ENCODE measurements at places on chromosomes 2 and 18.

- no peak for DNase-seq
Measured at GRCh38 chr2:60312618-60313017, 240.8 kb downstream of the BCL11A start.

- DNase-seq, result no peak
Measured at GRCh38 chr18:54268751-54269150, 566 bp upstream of the POLI start.

- DNase-seq, result no peak
Measured at GRCh38 chr18:70029163-70029562, 81.5 kb upstream of the CD226 start.

- DNase-seq, result no peak
Measured at GRCh38 chr18:74444104-74444503, 13.0 kb downstream of the DIPK1C start.

DNA sequence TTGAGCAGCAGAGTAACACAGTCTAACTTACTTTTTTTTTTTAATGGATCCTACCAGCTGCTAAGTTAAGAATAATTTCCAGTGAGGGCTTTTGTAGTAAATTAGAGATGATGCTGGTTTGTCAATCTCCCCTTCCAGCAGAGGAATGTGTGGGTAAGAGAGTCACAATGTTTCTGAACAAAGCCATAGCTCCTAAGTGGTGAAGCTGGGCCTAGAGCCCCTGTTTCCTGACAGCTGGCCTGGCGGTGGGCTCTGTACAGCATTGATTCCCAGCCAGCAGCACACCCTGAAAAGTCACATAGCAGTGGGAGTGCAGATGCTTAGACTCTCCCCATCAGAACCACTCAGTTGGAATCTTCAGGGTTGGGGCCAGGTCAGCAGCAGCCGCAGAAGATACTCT, 24.4 kb downstream of the CAPG start:
- no peak for DNase-seq

DNA sequence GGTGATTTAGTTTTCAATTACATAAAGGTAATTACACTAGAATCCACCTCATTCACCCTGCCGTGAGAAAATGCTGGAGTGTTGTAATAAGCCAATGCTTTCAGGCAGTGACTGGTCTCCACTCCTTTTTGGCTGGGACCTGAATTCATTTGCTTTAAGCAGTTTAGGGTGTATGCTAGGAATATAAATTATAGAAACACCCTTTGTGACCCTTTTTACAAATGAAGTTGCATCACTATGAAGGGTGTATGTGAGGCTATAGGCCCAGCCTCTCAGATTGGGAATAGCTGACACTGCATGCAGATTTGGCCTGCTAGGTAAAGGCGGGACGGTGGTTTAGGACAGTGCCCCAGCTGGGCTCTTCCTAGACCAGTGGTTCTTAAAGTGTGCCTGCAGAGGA, 50.8 kb upstream of the NFE2L2 start:
- no peak for DNase-seq

DNA sequence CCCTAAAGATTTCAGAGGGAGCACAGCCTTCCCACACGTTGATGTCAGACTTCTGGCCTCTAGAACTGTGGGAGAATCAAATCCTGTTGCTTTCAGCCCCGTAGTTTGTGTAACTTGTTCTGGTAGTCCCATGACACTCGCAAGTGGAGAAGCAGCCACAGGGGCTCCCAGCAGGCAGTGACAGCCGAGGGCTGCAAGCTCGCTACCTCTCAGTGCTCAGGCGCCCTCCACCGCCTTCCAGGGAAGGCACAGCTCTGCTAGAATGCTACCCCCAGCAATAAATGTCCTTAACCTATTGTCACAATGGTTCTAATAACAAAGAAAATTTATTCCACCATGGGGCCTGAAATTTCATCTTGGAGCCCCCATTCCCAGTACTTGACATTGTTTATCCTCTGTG, 143.1 kb upstream of the ZNF236 start:
- DNase-seq, result no peak

- DNase-seq, result peak; percentile 41
Measured at GRCh38 chr2:203675086-203675485, 31.4 kb upstream of the CD28 start.

DNA sequence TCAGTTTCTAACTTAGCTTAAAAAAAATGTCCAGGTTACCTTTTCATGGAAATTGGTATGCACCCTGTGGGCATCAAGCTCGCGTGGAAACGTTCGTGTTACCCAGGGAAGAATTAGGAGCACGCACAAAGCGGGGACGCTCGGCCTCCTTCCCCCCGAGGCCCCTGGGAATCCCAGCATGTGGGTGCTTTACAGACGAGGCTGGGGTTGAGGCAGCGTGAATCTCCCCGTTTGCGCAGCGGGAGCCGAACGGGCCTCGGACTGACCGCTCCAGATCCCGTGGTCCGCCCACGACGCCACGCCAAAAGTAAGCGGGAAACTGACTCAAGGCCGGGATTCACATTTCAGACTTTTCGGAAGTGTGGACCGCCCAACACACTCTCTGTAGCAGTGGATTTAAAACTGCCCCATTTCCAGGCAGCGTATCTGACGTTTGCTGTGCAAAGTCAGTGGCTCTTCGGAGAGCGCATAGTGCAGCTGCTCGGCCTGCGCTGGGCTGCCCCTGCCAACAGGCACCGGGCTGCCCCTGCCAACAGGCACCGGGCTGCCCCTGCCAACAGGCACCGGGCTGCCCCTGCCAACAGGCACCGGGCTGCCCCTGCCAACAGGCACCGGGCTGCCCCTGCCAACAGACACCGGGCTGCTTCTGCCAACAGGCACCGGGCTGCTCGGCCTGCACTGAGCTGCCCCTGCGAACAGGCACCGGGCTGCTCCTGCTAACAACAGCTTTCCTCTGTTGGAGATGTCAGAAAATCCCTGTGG, 49.7 kb downstream of the SH3YL1 start:
- no peak for DNase-seq

- no peak for DNase-seq
Measured at GRCh38 chr2:75192496-75192895, 6.8 kb downstream of the TACR1 start.

DNA sequence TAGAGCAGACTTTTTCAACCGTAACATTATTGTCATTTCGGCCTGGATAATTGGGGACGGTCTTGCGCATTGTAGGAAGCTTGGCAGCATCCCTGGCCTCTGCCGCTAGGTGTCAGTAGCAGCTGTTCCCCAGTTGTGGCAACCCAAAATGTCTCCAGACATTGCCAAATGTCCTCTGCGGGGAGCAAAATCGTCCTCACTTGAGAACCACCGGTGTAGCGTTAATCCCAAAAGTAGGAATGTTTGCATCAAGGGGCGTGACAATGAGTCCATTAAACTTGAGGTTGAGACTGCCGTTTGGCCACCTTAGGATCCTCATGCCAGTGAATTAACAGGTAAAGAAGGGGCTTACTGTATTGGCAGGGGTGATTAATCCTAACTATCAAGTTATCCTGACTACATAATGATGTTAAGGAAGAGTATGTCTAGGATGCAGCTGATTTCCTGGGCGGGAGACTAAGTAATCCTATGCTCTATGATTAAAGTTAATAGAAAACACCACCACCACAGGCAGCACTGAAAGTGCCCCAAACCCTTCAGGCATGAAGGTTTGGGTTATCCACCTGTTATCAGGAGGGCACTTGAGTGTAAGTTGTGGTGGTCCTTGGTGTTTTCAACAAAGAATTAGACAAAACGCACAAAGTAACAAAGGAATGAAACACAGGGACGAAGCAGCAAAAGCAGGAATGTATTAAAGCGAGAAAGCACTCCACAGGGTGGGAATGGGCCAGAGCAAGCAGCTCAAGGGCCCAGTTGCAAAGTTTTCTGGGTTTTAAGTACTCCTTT, 4.9 kb upstream of the ZC3H8 start:
- DNase-seq, result peak; percentile 63

DNA sequence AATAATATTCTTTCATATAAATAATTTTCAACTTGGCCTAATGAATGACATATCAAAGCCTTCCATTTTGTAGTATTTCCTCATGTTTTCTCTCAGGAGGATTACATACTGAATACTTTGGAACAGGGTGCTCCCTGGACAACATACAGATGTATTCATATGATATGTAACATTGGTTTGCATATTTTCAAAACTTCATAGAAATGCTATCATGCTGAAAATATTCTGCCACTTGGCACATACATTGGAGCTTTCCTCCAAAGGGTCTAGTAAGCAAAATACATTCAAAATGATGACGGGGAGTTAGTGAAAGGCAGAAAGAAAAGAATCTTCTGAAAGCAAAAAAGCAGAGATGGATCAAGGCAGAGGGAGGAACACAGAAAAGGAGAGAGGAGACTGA, 38.1 kb upstream of the RTN4 start:
- peak; percentile 38 for DNase-seq

- DNase-seq, result peak; percentile 79
Measured at GRCh38 chr2:172921532-172922236, 154.0 kb upstream of the MAP3K20 start.

DNA sequence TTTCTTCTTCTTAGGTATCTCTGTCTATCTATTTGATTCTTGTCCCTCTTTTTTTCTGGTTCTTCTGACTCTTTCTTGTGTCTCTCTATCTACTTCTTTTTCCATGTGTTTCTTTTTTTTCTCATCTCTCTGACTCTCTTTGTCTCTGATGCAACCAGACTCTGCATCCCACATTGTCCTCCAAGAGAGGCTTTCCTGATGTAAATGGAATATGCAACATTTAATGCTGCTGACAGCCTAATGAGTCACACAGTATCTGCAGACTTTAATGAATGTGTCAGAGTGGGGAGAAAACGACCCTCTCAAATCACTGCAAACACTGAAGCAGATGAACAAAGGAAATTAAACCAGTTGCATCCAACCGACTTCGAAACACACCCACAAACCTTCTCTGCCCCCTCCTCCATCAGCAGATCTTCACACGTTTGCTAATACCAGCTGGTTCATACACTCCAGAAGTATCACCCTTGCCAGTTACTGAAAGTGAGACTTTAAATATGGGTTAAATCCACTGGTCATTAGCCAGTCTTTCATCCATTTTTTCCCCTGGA, 351.5 kb downstream of the TXNL1 start:
- DNase-seq, result peak; percentile 22

- no peak for DNase-seq
Measured at GRCh38 chr2:1060372-1060771, 109.7 kb downstream of the SNTG2 start.

GRCh38 chr2:9919512-9919911, 32.0 kb upstream of the GRHL1 start:
- DNase-seq, result no peak

GRCh38 chr2:188367164-188367563, 75.5 kb downstream of the GULP1 start:
- no peak for DNase-seq

DNA sequence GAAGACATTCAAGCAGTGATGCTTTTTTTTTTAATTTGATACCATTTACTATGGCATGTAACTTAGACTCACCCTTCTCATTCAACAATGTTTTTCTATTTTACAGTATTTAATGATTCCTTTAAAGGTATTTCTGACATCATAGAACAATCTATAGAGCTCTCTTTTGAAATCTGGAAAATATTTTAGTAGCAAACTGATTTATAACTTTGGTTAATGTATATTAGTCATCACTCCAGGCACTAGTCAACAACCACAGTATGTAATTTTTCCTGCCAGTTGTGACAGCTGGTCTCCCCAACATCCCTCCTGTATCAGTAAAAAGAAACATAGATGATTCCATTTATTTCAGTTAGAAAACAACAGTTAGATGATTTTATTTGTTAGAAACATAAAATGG, 122.9 kb downstream of the LCLAT1 start:
- peak; percentile 66 for DNase-seq

DNA sequence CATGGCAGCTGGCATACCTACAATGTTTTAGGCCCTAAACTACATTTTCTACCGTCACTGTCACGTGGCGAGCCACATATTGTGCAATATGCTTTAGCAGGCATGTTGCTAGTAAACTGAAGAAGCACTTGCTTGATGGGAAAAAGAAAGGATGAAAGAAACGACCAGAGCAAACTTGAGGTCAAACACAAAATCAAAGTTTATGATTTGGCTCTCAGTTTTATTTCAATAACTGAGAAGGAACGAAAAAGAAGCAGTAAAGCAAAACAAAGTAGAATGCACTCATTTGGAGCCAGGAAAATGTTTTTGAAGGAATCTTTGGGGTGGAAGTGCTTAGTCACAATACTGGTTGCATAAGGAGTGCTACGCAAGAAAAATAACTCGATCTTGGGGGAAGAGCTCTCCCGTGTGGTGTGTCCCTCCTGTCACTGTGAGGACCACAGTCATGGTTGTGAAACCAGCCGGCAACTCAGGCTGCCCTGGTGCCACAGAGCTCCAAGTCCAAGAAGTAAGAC, 349.8 kb downstream of the RBM43 start:
- DNase-seq, result peak; percentile 94

DNA sequence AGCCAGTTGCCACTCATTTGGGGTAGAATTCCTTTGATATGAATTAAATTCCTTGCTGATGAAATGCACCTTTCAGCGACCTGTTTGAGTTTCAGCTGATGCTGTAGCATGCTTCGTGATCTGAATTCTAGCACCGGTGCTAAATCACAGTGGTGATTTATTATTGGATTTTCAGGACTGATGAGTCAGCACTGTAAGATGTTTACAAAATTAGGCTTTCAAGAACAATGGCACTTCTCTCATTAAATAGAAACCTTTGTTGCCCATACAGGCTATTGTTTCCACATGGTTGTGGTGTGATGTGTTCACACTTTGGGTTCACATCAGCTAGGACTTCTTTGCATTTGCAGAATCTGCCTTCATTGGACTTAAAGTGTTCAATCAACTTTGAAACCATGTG, 687.7 kb downstream of the ARHGAP15 start:
- DNase-seq, result no peak

DNA sequence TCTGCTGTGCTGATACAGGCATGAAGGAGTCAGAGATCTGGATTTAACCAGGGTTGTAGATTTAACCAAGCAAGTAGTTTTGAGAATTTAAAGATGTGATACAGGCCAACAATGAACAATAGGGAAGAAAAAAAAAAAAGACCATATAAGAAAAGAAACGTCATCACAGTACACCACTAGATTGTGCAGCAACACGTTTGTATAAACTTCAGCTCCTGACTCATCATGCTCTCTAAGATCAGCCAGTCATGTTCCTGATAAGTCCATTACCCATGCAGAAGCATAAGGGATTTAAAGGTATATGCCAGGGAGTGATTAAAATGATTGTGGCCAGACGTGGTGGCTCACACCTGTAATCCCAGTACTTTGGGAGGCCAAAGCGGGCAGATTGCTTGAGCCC, 22.3 kb upstream of the ERICH2 start:
- DNase-seq, result peak; percentile 90

DNA sequence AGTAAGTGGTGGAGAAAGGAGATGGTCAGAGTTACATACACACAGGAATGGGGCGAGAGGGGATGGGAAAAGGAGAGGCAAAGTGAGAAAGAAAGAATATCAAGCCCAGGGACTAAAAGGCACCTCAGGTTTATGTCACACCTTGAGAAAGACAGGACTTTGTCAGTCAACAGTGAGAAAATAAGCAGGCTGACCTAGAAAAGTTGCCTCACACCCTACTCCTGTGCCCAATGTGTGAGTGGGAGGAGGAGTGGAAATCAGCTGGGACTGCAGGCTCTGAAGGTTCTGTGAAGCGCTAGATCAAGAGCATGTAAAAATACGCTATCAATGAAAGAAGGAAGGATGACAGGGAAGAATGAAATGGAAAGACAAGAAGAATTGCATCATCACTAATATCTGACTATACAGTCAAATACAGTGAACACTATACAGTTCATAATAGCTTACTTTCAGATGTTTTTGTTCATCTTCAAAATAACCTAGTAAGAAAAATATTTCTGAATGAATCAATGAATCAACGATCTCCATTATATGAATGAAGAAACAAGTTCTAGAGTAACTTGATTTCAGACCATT, 10.7 kb downstream of the VPS54 start:
- DNase-seq, result no peak

- DNase-seq, result no peak
Measured at GRCh38 chr2:60095202-60095815, 458.1 kb downstream of the BCL11A start.

All from amniotic epithelial cell (primary cell).